ENCODE measurements at places on chromosomes 11 and 22. TPM values are rescaled to one million over a fixed set of nuclear protein-coding genes. Genes with fewer than 3 reads are reported as not detected.

- H3K36me3 ChIP-seq = no peaks in the 10 kb centered on the region
- peaks cover 8% of the 10 kb centered on the region for H3K4me1 ChIP-seq
- DNase-seq = peak; percentile 44
- H3K27me3 ChIP-seq = no peaks in the 10 kb centered on the region
- no peak overlapping the region for H3K4me3 ChIP-seq
Measured at GRCh38 chr11:80284946-80285785, 844.3 kb upstream of the TENM4 start.

Gene CYP2D6
- 0.55 TPM for total RNA-seq

Gene MRGPRX4
- total RNA-seq = not detected

DNA sequence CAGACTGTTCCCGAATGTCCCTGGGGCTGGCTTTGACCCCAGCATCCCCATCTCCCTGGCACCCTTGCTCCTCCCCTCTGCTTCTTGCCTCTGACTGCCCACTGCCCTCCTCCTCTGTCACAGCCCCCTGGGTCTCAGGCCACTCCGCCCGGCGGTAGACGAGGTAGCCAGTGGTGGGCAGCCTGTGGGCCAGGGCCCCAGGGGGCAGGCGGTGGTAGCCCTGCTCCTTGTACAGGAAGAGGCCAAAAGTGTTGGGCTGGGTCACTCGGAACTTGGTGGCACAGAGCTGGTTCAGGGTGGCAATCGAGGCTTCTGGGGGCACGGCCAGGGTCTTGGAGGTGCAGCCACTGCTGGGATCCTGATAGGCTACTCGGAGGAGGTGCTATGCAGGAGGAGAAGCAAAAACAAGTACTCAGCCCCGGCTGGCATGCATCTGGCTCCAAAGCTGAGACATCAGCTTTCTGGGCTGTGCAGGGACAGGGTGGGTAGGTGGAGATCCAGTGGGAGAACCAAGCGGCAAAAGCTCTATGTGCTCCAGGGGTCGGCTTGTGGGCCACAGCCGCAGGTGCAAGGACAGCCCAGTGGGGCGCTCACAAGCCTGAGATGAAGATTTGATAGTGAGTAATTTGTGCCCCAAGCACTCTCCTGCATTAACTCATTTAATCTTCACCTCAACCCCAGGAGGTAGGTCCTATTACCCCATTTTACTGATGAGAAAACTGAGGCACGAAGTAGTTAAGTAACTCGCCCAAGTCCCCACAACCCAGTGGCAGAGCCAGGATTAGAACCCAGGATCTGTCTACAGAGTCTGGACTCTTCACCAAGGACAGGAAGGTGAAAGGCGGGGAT, 3.6 kb downstream of the RIN1 start:
- H3K4me1 ChIP-seq = peaks cover 40% of the 10 kb centered on the region
- no peaks in the 10 kb centered on the region for H3K27me3 ChIP-seq
- H3K27ac ChIP-seq = no peak overlapping the region
- no peak overlapping the region for H3K4me3 ChIP-seq

DNA sequence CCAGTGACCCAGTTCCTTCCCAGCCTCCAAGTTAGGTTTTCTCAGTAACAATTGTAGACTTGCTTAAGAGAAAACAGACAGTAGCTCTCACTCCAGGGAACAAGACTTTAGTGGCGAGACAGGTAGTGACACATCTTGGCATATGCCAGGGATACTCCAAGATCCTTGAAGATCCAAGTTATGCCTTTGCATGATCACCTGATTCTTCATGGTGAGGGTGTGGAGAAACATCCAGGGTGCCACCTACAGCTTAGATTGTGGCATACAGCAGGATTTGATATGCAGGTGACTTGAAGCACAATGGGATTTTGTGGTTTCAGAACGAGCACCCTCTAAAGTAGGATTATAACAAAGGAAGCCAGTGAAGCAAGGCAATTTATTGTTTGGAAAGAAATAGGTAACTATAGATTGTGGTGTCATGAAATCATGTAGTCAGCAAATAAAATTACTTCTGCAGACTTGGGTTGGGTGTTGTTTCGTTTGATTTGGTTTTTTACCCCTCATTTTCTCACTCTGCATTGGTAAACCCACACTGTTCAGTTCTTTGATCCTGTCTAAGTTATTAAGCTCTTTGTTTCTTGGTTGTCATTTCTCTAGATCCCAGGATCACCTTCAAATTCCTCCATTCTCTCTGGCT, 9.2 kb downstream of the POU2AF3 start:
- H3K4me1 ChIP-seq = peaks cover 8% of the 10 kb centered on the region
- H3K36me3 ChIP-seq = no peaks in the 10 kb centered on the region
- no peak overlapping the region for H3K4me3 ChIP-seq
- DNase-seq = peak; percentile 37
- no peak overlapping the region for H3K27ac ChIP-seq
- H3K27me3 ChIP-seq = peaks cover 74% of the 10 kb centered on the region

DNA sequence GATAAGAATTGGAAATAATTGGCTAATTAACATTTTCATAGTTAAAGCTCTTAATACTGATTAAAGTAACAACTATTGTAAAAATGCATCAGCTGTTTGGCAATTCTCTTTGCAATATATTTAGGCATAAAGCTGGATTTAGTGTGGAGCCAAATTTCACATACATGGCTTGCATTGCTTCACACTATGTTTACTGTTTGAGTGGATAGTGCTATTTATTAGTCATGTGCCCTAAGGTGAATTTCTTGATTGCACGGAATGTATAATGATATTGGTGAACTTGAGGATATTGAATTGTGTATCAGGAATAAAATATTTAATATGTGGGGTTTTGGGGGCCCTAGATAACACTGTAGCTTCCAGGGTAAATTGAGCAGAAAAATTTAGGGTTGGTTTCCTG, 100.9 kb downstream of the AASDHPPT start:
- no peak overlapping the region for H3K27ac ChIP-seq
- no peaks in the 10 kb centered on the region for H3K36me3 ChIP-seq
- peak; percentile 58 for DNase-seq

Data from PC-3 (cell line).